OCI-M1 (cell line): ENCODE measurements at places on chromosomes 16 and 17.

DNA sequence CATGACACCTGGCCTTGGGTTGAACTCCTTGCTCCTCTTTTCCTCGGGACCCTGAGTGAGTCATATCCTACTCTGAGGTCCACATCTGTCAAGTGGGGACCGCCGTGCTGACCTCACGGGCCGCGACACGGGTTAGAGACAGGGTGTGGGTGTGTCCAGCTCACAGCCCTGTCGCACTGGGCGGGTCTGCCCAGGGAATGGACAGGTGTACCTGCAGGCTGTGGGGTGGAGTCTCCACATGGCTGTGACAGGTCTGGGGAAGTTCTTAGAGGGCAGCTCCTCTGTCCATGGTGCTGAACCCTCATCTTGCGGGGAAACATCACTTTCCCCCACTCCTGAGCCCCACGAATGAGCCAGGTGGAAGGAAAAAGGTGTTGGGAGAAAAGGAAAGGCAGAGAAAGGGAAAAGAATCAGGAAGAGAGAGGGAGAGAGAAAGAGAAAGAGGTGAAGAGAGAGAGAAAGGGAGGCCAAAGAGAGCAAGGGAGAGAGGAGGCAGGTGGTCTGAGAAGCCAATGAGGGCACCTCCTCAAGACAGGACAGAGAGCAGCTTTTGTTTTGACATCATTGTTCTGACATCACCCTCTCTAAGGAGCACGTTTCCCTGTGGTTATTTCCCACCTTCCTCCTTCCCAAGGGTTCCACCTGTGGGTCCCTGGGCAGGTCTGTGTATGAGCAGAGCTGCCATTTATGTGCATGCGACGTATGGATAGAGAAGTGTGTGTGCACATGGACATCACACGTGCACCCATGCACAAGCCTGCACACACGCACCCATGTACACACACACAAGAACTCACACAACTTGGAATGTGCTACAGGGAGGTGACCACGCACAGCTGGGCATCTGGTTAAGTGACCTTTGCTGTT is 32.6 kb upstream of the CBFA2T3 start:
- DNase-seq: peak; percentile 50

- DNase-seq: no peak
These were observed 44.3 kb downstream of the PMP22 start for GRCh38 chr17:15220785-15221184.

GRCh38 chr17:73369111-73369521 is 57.3 kb upstream of the CDC42EP4 start:
- DNase-seq: peak; percentile 20

DNA sequence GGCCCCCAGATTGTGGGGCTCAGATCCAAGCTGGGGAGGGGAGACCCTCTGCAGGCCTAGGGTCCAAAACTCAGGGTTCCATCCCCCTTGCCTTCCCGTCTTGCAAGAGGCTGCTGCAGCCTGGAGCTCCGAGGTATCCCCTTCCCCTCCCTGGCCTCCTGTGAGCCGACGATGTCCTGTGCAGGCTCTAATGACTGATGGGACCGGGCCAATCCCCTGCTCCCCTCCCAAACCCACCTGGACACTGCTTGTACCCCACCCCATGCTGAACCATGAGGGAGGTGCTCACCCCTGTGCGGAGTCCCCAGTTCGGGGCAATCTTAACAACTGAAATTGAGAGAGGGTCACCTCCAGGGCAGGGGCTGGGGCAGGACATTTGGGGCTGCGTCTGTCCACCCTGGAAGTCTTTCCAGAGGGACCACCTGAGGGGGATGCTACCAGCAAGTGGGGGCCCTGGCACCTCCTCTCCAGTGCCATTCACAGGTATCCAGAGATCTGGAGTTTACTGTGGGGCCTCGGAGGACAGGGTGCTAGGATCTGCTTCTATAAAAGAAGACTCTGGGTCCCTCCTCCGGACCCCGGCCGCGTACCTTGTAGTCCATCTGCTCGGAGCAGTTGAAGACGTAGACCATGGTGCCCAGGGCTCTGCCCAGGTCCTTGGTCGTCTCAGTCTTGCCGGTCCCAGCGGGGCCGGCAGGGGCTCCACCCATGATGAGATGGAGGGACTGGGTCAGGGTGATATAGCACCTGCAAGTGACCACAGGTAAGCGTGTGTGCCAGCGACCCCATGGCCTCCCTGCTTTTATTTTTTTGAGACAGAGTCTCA is 77.3 kb downstream of the DNAH17 start:
- no peak for DNase-seq

DNA sequence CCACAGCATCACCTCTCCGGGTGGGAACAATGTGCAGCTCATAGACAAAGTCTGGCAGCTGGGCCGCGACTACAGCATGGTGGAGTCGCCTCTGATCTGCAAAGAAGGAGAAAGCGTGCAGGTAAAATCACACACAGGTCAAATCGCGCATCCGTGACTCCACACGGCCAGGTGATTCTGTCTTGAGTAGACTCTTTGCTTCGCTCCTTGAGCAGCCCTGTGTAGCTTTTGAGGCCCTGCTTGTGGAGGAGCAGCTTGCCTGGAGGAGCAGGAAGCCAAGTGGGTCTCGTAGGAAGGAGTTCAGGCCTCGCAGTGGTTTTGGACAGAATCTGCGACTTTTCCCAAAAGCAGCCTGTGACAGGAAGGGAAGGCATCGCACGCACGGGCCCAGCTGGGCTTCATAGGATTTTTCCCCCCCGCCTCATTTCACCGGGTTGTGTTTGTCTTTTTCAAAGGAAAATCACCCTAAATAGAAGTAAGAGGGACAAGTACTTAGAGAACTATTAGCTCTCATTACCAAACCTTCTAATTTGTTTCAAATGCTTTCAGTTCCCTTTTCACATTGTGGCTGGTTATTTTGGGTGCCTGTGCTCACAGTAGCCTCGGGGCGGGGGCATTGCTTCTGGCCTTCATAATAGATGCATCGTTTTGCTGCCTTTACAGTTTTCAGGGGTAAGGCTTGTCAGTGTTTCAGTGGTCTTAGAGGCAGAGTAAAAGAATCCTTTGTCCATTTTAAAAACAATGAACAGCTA is 71.5 kb downstream of the SEC14L1 start:
- DNase-seq: no peak

DNA sequence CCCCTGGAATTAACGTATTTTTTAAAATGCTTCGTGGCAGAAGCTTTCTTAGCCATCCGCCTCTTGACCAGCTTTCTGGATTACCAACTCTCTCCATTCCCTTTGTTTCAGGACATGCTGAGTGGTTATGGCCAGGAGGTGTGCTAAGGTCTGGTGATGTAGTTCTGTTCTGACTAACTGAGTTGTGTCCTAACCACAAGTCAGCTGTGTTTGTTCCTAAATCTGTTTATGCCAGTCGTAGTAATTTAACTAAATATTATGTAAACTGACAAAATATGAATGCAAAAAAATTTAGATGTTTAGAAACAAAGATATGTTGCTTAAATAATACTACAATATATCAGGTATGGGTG is 61.6 kb downstream of the MRTFB start:
- DNase-seq: no peak
